NCI-H748 treated with DMSO at 0.1 percent for 48 hours (cell line): ENCODE measurements at places on chromosomes 16 and 17.

DNA sequence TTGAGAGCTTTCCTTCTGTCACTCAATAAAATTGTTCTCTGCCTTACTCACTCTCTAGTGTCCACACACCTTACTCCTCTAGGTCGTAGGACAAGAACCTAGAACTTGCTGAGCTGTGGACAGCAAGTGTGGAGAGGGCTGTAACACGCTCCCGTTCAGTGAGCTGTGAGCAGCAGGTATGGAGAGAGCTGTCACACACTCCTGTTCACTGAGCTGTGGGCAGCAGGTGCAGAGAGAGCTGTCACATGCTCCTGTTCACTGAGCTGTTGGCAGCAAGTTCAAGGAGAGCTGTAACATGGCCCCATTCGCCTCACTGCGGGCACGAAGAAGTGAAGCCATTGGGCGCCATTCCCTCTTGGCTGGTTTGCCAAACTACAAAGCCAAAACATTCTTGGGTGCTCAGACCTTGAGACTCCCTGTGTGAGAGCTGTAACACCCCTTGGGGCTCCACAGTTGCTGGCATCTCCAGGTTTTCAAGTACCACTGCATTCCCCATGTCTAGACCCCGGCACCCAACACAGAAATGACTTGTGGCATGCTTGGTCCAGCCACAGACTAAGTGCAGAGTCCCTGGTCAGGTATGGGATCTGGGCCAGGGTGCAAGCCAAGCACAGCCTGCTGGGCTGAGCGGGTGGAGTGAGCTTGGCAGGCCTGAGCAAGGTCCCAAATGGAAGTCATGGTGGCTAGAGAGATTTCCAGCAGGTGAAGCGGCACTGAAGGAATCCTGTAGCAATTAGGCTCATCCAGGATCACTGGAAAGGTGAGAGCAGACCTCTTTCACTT is 608.0 kb upstream of the CDH8 start:
- DNase-seq, result no peak

GRCh38 chr17:77266891-77267341 is 126.1 kb downstream of the SEC14L1 start:
- no peak for DNase-seq

DNA sequence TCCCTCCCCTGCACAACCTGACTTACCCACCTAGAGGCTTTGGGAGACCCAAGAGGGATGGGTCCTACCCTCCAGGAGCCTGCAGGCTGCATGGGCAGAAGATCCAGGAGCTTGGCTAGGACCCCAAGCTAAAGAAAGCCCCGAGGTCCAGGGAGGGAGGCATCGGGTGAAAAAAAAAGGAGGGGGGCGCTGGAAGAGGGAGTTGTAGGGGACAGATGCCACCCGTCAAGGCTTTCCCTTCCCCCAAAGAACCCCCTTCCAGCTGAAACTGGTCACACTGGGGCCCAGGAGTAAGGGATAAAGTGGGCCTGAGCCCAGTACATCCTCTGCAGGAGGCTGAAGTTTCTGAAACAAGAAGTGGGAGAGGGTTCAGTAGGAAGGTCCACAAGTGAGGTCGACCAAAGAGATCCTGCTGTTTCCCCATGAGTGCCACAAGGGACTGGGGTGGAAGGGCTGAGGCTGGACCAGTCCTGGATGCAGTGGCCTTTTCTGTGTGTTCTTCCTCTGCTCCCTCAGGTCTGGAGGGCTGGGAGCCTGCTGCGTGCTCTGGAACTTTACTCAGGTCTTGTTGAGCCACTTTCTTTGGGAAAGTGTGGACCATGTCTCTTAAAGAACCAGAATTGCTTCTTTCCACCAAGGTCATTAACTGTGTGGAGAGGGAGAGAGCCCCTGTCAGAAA is 14.2 kb upstream of the CBFB start:
- DNase-seq, result no peak

DNA sequence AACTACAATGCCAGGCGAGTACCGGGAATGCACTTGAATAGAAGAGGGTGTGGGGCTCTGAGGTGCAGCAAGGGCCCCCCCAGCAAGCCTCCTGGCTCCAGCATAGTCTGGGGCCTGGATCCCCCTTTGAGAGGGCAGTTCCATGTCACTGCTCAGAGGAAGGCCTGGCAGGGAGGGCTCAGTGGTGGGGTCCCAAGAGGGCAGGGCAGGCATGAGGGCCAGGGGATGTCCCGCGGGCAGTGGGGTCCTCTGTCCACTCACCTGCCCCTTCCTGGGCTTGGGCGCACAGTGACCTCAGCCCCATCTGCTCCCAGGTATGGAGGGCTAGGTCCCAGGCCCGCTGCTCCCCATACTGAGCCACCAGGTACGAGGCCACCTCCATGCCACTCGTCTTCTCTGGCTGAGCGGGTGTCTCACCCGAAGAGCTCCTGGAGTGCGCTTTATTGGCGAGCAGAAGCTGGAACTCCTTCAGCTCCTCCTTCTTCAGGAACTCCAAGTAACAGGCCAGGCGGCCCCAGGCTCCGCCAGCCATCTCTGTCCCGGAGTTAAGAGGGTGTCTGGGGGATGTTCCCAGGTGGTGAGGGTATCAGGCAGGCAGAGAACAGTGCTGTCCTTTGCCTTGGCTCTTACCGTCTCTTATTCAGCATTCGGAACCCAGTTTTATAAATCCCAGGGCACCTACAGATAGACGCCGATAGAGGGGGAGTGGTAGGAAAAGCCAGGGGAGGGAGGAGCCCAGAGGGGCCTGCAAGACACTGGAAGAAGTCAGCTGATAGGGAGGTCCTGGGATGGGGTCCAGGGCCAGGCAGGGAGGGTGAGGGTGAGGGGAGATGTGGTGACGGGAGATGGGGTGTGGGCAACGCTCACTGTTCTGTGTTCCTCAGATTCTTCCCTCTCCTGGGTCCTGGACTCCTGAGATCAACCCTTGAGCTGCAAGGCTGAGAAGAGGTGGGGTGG is 605 bp downstream of the NLRP1 start:
- no peak for DNase-seq

DNA sequence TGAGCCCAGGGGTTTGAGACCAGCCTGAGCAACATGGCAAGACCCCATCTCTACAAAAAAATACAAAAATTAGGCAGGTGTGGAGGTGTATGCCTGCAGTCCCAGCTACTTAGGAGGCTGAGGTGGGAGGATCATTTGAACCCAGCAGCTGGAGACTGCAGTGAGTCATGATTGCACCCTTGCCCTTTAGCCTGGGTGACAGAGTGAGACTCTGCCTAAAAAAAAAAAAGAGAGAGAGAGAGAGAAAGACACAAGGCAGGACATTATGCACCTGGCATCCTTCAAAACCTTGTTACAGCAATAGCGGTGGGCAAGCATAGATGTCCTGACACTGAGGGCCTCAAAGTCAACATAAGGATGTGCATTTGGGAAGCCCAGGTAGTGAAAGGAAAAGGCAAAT is 19.9 kb upstream of the SIAH1 start:
- no peak for DNase-seq

GRCh38 chr17:50629902-50630301 is 4.8 kb upstream of the ABCC3 start:
- DNase-seq, result no peak

GRCh38 chr16:81817789-81818567 is 38.9 kb downstream of the PLCG2 start:
- DNase-seq, result no peak

GRCh38 chr16:87015021-87015420 is 302.2 kb downstream of the C16orf95 start:
- no peak for DNase-seq

- peak; percentile 8 for DNase-seq
These were observed 25.8 kb upstream of the ABCC3 start for GRCh38 chr17:50608700-50609379.

DNA sequence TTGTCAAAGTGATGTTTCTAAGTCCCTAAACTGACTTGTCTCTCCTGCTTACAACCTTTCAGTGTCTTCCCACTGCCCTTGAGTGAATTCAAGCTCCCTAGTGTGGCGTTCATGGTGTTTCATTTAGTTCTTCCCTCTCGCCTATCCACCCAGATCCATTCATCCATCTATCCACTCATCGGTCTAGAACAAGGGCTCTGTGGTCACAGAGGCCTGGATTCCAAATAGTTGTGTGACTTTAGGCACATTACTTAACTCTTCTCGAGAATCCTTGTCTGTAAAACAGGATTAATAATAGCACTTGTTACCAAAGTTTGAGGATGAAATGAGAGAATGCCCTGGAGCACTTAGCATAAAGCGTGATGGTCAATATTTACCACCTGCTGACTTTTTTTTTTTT is 870 bp upstream of the TAC4 start:
- DNase-seq, result no peak

- DNase-seq, result no peak
These were observed 290.5 kb upstream of the FOXF1 start for GRCh38 chr16:86219655-86220445.

DNA sequence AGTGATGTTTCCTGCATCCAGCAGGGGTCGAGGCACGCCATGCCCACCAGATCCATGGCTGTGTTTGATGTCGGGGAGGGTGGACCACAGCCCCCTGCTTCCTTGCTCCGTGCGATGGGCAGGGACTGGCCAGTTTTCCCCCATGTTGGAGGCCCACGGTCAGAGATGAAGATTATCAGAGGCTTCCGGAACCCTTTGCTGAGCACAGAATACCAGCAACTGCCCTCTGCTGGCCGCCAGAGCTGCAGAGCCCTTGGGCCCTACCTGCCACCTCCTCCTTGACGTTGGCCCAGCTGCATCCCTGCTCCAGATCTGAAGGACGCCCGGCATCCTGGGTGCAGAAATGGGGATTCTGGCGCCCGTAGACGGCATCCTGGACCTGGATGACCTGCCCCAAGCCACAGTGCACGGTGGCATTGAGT is 23.7 kb upstream of the BCO1 start:
- no peak for DNase-seq

DNA sequence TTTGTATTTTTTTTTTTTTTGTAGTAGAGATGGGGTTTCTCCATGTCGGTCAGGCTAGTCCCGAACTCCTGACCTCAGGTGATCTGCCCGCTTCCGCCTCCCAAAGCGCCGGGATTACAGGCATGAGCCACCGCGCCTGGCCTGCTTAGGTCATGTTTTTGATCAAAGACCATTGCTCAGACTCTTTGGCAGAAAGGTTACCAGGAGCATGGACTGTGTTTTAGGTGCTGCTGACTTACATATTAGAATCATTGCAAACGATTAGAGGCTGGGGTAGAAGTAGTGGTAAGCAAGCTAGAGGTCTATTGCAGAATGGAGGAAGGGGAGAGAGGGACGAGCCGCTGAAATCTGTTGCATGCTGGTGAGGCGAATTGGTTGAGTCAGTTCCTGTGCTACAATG is 79.8 kb downstream of the TANGO6 start:
- no peak for DNase-seq

- DNase-seq, result peak; percentile 94
These were observed 20.6 kb upstream of the SPNS3 start for GRCh38 chr17:4412933-4413831.

GRCh38 chr16:624526-625070 is 6.2 kb upstream of the WFIKKN1 start:
- no peak for DNase-seq

DNA sequence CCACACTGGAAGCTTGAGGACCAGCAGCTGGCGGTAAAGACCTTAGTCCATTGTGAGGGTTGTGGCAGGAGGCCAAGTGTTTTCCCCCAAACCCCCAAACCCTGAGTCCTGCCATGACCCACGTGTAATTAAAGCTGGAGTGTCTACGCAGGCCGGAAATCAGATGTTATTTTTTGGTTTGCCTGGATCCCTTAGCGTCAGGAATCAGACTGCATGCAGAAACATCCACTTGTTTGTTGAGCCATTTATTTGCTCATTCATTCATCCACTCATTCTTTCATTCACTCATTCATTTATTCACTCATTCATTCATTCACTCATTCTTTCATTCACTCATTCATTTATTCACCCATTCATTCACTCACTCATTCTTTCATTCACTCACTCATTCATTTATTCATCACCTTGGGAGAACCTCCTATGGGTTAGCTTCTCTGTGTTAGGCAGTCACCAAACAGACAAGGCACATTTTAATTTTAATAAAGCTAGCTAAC is 313.1 kb downstream of the MAF start:
- peak; percentile 95 for DNase-seq

GRCh38 chr16:17331071-17331607 is 139.6 kb downstream of the XYLT1 start:
- no peak for DNase-seq

DNA sequence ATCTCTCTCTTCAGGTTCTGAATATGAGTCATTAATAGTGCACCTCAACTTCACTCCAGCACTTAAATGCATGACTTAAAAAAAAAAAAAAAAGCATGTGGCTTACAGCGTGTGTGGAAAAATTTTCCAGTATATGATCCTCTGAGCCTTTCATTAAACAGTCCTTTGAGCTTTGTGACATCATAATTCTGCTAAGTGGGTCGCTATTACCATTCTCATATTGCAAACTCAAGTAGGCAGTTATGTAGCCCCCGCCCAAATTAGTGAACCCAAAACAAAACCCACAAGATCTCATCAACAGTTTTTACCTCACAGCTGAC is 672 bp downstream of the CMTR2 start:
- DNase-seq, result no peak

DNA sequence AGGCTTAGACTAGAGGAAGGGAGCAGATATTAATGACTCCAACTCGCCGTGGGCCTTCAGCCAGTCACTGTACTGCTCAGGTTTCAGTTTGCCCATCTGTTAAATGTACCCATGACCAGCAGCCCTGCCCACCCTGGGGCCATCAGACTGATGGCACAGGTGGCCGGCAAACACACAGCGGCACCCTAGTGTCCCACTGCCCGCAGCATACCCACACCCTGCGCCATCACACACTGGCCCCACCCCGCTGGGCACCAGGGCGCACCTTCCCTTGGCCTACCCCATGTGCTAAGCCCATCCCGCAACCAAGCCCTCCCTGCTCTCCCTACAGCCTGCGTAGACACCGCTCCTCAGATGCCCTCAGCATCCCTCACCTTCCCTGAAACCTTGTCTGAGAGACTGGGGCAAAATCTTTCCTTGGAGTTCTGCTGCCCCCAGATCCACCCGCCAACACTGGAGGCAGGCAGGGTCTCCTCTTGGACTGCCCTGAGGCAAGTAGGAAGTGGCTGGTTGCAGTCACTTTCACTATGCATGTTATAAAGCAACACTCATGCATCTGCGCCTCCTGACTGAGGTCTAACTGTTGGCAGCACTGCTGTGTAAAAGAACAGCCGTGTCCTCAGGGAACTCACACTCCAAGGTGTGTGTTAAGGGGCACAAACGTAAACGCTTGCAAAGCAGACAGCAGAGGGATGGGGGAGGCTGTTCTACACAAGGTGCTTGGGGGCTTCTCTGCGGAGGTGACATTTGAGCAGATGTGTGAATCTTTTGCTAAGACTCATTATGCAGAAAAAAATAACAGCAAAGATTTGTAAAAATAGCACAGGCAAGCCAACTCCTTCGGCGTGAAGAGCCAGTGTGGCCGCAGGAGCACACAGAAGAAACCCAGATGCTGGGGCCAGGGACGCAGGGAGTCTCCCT is 6.7 kb upstream of the BCAR1 start:
- no peak for DNase-seq

GRCh38 chr17:55661963-55662834 is 60.5 kb downstream of the TMEM100 start:
- DNase-seq, result no peak

GRCh38 chr17:11278992-11279270 is 37.9 kb downstream of the SHISA6 start:
- DNase-seq, result no peak

- no peak for DNase-seq
These were observed 59.8 kb downstream of the BMERB1 start for GRCh38 chr16:15494236-15494635.
